Panc1 (cell line): ENCODE measurements at places on chromosomes 2 and 18.

DNA sequence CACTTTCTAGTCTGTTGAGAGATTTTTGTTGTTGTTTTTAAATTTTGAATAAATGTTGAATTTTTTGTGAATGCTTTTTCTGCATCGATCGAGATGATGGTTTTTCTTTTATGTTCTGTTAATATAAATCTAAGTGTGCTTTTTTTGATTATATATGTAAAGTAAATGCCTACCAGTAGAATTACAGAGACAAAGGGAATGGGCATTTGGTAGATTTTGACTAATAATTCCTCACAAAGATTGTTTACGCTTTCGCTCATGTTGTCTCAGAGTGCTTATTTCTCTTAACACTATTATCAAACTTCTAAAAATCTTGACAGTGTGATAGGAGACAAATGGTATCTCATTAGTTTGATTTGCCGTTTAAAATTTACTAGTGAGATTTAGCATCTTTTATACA is 3.7 kb downstream of the MYO3B start:
- no peak for DNase-seq

GRCh38 chr2:290090-290722 is 2.3 kb upstream of the ALKAL2 start:
- peak; percentile 45 for DNase-seq

DNA sequence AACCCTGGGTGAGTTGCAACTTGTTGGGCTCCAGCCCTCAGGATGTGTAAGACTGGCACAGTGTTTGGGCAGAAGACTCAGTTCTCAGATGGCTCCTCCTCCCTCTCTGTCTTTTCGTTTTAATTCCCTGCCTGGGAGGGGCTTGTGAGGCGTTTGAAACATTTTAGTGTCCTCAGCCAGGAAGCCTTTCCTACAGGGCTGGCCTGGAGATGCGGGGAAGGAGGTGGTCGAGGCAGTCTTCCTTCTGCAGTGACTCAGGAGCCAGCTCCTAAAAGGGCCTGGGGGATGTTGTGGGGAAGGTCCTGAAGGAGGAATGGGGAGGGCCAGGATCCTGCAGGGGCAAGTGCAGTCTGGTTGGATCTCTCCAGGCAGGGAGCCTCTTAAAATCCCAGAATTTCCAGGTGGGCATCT is 22.1 kb upstream of the IGFBP5 start:
- no peak for DNase-seq

GRCh38 chr2:230124235-230124634 is 55.5 kb upstream of the SLC16A14 start:
- DNase-seq = no peak

DNA sequence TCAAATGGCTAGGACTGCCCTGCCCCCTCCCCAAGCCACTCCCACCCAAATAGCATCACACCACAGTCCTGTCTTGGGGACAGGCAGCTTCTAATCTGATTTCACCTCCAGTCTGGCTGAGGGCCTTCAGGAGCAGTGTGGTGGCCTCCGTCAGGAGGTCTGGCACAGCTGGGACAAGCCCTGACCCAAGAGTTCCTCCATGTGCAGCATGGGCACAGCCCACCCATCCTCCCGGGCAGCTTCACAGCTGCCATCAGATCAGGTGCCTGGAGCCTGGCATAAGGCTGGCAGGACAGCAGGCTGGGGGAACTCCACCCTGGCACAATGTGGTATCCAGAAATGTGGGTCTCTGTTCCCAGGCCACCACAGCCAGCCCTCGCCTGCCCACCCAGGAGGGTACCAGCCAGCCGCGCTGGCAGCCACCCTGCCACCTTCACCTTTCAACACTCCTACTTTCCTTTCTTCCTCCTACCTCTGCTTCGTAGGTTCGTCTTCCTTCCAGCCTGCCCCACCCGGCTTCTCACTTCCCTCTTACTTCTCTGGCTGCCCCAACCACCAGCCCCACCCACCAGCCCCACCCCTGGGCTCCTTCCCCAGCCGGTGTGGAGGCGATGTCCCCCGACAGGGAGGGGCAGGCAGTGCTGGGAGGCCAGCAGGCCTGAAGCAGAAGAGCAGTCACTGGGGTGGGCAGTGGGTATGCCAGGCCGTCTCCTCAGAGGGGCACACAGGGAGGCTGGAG is at the start of gene CAPG:
Gene CAPG, minus strand, starts transcription at position 522 of the 739 bp plus-strand sequence. CDS start 8,221 bp downstream, outside the sequence.
- DNase-seq = no peak

GRCh38 chr2:8985561-8986326 is 17.7 kb downstream of the MBOAT2 start:
- DNase-seq = no peak

GRCh38 chr2:163759013-163759412 is 23.2 kb upstream of the FIGN start:
- DNase-seq = no peak

DNA sequence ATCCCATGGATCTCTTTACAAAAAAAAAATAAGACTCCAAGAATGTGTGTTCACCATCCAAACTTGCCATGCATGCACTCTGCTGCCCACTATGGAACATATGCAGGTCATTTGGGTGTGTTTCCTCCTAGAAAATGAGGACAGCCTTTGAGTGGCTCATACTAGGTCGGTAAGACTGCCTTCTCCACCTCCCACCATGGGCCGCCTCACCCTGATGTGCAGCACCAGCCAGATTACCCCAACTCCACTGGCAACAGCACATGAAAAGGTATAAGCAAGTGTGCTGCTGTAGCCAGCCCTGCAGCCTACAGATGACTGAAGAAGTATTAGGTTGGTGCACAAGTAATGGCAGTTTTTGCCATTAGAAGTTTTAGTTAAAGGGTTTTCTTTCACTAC is 214.2 kb downstream of the ATAD2B start:
- no peak for DNase-seq

GRCh38 chr2:230907361-230908091 is 17.5 kb downstream of the GPR55 start:
- no peak for DNase-seq

- no peak for DNase-seq
Observed at GRCh38 chr18:7855671-7856070, 288.6 kb downstream of the PTPRM start.

DNA sequence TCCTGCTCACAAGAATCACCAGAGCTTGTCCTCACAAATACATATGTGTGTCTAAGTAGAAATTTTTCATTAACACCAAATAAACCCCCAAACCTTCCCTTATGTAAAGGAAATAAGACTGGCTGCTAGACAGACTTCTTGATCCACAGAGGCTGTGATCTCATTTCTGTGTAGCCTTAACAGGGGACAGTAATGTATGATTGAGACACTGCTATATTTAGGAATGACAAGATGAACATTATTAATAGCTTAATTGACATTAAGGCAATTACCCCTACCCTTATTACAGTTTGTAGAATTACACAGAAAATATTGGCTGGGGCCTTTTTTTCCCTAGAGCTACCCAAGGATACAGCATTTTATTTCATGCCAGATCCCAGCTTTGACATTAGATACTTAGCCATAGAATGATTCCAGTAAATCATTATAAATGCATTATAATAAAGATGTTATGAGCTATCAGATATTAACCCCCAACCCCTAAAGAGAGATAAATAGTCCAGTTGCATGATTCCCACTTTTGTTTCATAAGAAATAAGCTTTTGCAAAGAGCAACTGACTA is 392.1 kb upstream of the HNRNPA3 start:
- no peak for DNase-seq

DNA sequence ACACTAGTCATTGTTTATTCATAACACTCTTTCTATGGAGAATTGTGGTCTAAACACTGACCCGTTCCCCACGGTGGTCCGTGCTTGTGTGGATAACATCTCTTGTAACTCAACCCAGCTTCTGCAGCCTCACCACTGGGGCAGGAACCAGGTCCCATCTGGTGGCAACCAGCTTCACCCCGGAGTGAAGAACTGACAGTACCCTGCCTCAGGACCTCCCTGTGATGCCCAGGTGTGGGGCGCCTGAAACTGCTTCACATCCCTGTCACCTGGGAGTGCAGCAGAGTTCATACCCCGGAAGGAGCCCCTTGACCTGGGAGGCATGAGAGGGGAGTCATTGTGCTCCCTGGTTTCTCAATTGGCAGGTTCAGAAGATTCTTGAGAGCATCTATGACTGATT is 81.1 kb downstream of the LONRF2 start:
- DNase-seq = no peak

- DNase-seq = no peak
Observed at GRCh38 chr18:5980721-5981120, 85.4 kb upstream of the TMEM200C start.

- DNase-seq = no peak
Observed at GRCh38 chr2:69629921-69630608, 13.5 kb downstream of the AAK1 start.

DNA sequence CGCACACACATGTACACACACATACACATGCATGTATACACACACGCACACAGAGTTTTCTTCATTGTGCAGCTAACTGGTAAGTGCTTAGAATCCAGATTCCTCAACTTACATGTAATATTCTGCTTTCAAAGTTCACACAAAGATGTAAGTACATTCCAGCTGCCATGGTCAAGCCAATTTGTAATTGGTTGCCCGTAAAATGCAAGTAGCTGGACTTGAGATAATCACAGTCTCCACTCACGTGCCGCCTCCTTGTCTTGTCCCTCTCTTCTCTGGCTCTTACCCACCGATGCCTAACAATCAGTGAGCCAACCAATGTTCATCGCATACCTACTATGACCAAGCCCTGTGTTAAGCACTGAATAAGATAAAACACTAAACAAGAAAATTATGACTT is 77.8 kb downstream of the SOCS6 start:
- DNase-seq = no peak
